Glomerular endothelial cell (primary cell): ENCODE measurements at places on chromosomes 11 and 22.

DNA sequence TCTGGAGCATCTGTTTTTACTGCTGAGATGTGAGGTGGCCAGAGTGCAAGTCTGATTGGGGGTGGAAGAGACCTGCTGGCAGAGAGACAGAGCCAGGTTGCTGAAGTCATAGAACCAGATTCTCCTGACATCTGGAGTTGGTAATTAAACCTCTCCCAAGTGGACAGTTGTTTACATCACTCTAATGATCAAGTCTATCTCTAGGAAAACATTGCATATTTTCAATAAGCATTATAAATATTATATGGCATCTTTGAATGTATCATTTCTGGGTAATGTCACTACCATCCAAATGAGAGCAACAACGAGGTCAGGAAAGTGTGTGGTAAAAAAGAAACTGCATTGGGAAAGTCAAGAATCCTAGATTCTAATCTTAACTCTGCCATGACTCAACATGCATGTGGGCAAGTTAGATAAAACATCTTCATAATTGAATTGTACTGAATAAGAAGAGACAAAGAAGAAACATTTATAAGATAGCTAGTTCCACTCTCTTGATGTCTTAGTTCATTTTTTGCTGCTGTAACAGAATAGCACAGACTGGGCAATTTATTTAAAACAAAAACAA lies 351.2 kb upstream of the API5 start:
- no peak for DNase-seq

- DNase-seq, result no peak
Measured at GRCh38 chr22:46654927-46655595, 34.9 kb downstream of the GRAMD4 start.

DNA sequence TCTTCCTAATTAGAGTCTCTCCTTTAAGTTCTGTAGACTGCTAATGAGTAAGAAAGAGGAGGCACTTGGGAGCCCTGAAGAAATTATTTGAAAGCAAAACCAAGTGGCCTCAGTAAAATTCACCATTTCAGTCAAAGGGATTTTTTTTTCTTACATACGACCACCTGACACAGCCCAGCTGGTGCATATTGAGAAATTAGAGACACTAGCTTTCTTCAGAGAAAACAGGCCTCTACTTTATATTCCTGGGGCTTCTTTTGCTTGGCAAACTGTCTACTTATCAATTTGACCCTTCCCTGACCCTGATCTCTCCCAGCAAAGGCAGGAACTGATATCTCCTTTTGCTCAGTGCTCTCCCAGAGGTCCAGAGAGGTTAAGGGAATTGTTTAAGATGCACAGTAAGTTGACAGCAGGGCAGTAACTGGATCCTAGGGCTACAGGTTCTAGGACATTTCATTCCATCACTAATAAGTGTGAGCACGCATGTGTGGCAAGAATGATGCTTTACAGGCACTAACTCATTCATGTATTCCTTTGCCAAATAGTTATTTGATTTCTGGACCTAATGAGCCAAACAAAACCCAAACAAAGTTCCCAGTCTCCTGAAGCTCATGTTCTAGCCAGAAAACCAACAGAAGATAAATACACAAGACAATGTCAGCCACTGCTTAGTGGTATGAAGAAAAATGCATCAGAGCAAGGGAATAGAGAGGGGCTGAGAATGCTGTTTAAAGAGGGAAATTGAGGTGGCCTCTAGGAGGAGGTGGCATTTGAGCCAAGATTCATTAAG lies 467.6 kb downstream of the SOX6 start:
- no peak for DNase-seq

GRCh38 chr11:2792381-2793250 lies 92.8 kb upstream of the KCNQ1OT1 start:
- DNase-seq, result no peak

DNA sequence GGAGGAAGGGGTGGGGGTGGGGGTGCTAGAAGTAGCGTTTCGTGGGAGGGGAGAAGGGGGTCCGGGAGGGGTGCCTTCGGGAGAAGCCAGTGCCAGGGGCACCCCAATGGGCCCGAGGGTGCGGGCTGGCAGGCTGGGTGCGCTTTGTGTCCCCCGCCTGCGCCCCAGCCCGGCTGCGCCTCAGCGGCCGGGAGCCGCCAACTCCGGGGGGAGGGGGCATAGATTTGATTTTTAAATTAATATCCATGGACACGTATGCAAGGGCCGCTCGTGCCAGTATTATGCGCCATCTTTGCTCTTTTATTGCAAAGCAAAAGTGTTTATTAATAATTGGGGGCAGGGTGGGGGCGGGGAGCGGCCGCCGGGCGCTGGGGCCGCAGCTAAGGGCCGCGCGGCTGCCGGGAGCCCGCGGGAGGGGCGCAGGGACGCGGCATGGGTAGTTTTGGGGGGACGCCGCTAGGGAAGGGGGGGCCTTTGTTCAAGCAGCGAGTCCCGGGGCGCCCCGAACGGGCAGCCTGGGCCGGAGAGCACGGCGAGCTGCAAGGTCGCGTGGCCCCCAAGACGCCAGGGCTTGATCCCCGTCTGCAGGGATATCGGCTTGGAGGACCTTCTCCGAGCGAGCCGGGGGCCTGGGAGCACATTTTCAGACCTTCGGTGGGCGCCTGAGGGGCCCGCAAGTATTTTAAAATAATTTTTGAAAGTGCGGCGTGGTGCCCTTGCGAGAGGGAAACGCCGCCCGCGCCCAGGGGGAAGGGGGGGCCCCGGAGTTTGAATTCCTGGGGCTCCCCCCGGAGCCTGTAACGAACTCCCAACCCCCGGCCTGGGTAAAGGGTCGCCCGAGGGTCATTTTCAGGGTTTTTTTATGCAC lies 959 bp downstream of the CCND1 start:
- DNase-seq, result no peak

GRCh38 chr11:2533587-2534133 lies 88.9 kb downstream of the KCNQ1 start:
- peak; percentile 23 for DNase-seq

GRCh38 chr11:27349919-27350318 lies 13.1 kb downstream of the CCDC34 start:
- no peak for DNase-seq

GRCh38 chr22:26174280-26174679 lies 5.0 kb downstream of the SEZ6L start:
- DNase-seq, result no peak

- no peak for DNase-seq
Measured at GRCh38 chr11:10209326-10209725, 84.7 kb downstream of the SBF2 start.

GRCh38 chr11:8167796-8168195 lies 1.0 kb downstream of the RIC3 start:
- no peak for DNase-seq

GRCh38 chr11:6194065-6194581 lies 4.9 kb upstream of the OR52W1 start:
- no peak for DNase-seq

- DNase-seq, result no peak
Measured at GRCh38 chr11:35943309-35943708, 553 bp upstream of the LDLRAD3 start.

- DNase-seq, result no peak
Measured at GRCh38 chr22:27088026-27088425, 430.6 kb downstream of the MIAT start.

- no peak for DNase-seq
Measured at GRCh38 chr11:46247659-46248058, 29.8 kb upstream of the CREB3L1 start.

GRCh38 chr11:44945666-44946065 lies 5.0 kb downstream of the TP53I11 start:
- DNase-seq, result no peak

DNA sequence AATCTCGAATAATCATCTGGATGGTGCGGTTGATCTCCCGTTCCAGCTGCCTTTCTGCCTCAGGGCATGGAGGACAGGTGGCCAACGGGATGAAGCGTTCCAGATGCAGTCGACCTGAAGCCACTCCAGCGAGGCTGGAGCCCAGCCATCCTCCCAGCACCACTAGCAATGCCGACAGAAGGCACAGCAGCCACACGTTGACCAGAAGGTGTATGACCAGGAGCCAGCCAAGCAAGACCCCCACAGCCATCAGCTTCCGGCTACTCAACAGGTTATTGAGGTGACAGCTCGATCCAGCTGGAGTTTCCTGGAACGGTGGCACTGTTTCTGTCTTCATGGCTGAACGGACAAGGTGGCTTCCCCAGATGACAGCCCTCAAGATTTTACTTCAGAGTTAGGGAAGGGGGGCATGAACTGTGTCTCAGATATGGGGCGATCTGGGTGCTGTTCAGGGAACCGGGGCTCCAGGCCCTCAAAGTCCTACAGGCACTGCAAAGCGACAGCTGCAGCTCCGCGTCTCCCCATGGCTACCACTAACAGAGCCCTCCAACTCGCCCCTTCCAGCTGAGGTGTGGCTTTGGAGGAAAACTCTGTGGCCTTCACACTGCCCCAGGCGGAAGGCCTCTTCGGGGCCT lies 559 bp downstream of the SNX19 start:
- no peak for DNase-seq

- no peak for DNase-seq
Measured at GRCh38 chr11:93843906-93844305, 6.5 kb downstream of the VSTM5 start.

- no peak for DNase-seq
Measured at GRCh38 chr22:27124351-27124966, 467.1 kb downstream of the MIAT start.

DNA sequence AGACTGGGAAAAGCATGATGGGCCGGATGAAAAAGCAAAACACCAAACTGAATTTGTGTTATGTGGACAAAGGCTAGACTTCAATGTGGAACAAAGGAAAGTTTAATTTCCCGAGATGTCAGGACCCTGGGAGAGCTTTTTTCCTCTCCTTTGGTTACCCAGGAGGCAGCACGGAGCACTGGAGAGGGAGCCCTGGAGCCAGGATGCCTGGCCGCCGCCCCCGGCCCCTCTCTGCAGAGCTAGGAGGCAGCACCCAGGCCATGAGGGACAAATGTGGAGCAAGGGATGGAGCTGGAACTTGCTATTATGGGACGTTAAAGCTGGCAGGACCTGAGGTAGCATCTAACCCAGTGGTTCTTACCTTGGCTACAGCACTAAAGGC lies 108.9 kb downstream of the MORC2 start:
- no peak for DNase-seq

GRCh38 chr11:117902001-117902845 lies 25.8 kb upstream of the FXYD6 start:
- no peak for DNase-seq

GRCh38 chr11:35844579-35844978 lies 99.3 kb upstream of the LDLRAD3 start:
- DNase-seq, result no peak

- DNase-seq, result no peak
Measured at GRCh38 chr11:10302744-10303557, 1.9 kb upstream of the ADM start.

- no peak for DNase-seq
Measured at GRCh38 chr11:117511483-117511930, 183.9 kb downstream of the CEP164 start.

DNA sequence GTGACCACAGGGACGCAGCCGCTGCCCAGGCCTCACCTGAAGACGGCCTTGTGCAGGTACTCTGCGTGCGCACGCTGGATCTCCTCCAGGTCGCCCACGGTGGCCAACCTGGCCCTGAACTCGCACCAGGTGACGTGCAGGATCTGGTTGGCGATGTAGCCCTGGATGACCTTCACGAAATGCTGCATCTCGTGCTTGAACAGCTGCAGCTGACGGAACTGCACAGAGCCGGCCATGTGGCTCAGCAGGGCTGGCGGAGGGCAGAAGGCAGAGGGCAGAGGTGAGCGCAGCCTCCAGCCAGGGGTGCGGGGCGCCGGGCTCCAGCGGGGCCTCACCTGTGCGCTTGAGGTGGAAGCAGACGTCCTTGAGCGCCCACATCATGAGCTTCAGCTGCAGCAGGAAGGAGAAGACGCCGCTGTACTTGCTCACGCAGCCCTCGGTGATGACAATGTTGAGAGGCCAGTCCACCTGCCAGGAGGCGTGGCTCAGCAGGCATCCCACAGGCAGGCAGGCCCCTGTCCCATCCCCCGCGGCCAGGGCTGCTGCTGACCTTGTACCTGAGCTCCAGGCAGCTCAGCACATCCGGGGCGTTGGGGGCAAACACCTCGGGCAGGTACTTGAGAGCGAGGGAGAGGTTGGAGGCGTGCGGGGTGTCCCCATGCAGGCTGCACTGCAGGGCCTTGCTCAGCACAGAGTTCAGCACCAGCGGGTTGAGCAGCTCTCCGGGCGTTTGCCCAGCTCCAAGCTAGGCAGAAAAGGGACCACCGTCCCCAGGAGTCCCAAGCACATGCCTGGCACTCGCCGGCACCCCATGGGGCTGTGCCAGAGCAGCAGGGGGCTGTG lies 17.6 kb downstream of the SELENOO start:
- no peak for DNase-seq

DNA sequence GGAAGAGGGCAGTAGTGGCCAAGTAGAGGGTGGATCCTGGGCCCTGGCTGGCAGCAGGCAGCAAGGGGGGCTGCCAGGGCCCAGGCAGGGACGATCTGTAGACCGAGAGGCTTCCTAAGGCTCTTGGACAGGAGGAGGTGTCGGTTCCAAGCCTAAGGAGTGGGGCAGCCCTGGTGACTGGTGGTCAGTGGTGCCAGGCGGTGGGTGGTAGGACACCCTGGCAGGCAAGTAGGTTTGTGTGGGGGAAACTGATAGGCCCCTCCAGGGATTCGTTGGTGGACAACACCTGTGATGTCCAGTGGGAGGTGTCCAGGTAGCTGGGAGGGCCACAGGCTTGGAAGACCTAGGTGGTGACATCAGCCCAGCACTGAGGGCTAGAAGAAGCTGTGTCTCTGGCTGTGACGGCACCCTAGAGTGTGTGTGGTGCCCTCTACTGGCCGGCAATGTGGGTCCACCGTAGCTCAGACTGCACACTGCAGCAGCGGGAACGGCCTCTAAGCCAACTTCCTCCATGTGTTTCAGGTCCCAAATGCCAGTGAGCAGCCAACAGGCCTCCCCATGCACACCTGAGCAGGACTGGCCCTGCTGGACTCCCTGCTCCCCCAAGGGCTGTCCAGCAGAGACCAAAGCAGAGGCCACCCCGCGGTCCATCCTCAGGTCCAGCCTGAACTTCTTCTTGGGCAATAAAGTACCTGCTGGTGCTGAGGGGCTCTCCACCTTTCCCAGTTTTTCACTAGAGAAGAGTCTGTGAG lies 9.4 kb upstream of the SAMM50 start:
- no peak for DNase-seq

- DNase-seq, result no peak
Measured at GRCh38 chr22:21719024-21719423, 16.6 kb downstream of the YPEL1 start.

DNA sequence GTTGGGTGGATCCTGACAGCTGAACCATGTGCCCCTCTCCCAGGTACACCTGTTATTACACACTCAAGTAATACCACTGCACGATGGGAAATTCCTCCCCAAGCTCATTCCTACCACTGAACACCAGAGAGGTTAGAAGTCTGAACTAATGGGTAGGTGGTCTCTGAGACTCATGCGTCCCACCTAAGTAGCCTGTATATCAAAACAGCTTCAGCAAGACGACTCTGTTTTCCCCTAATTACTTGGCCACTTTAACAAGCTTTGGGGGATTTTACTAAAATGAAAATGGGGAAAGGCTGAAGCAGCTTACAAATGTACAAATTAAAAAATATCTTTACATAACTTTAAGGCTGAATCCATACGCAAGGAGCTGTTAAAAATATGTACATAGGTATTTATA lies 29.4 kb downstream of the LGR4 start:
- DNase-seq, result no peak

- no peak for DNase-seq
Measured at GRCh38 chr22:22865311-22866072, 22.1 kb upstream of the IGLL5 start.
